Stimulated activated CD8-positive, alpha-beta memory T cell treated with anti-CD3 and anti-CD28 coated beads, Interleukin-15, amount 100 ng/mL, for 48 hours (primary cell): ENCODE measurements at places on chromosomes 13 and 19.

- DNase-seq = no peak
Measured at GRCh38 chr19:47157431-47158321, 27.0 kb downstream of the SAE1 start.

DNA sequence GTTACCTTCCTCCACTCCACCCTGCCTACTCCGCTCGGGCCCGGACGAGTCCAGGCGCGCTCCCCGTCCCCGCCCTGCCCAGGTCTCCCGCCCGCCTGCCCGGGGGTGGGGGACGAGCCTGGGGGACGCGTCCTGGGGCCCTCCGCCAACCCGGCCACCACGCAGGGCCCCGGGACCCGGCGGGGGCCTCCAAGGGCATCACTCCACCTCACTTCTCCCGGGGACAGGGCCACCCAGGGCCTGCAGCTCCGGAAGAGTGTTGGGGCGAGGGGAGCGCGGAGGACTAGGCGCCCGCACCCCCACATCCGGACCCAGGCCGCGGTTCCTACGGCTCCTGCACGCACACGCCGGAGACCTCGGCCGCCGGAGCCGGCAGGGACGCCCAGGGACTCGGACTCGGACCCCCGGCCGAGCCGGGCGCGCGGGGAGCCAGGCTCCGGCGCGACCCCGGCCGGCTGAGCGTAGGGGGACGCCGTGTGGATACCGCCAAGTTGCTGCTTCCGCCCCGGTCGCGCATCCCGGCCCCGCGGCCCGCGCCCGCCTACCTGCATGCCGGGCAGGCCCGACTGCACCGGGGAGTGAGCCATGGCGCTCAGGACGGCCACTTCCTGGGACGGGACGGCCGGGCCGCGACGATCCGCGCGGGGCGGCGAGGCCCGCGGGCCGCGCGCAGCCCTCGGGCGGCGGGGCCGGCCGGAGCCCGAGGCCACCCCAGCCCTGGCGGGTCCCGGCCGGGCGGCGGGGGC lies 534 bp downstream of the STK24 start:
- DNase-seq = no peak

GRCh38 chr19:50821622-50822021 lies 2.0 kb downstream of the KLK1 start:
- no peak for DNase-seq

GRCh38 chr19:3509566-3509989 lies 3.5 kb downstream of the FZR1 start:
- DNase-seq = peak; percentile 41

- peak; percentile 63 for DNase-seq
Measured at GRCh38 chr19:19591133-19591825, 27.2 kb downstream of the PBX4 start.

- DNase-seq = no peak
Measured at GRCh38 chr13:113602291-113602988, 17.9 kb downstream of the TFDP1 start.

GRCh38 chr19:620166-620862 lies 13.0 kb downstream of the POLRMT start:
- no peak for DNase-seq

DNA sequence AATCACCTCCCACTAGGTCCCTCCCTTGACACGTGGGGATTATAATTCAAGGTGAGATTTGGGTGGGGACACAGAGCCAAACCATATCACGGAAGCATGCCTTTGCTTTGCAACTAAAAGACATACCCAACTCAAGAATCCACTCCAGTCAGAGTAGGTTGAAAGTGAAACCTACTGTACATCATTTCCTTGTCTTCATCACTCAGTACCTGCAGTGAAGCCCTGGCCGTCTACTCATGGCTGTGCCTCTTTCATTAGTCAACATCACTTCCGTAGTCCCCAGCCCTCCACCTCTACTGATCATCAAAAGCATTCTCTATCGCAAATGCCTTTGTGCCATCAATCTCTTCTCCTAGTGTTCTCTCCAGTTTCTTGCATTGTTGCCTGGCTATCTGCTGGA lies 343.1 kb upstream of the ARGLU1 start:
- no peak for DNase-seq

- DNase-seq = no peak
Measured at GRCh38 chr19:57267291-57267690, 13.0 kb upstream of the ZNF460 start.

GRCh38 chr13:46643165-46643777 lies 90.3 kb downstream of the LRCH1 start:
- no peak for DNase-seq

- no peak for DNase-seq
Measured at GRCh38 chr13:99322297-99323103, 15.3 kb upstream of the GPR183 start.

GRCh38 chr13:92589955-92590354 lies 636.7 kb upstream of the GPC6 start:
- DNase-seq = no peak

- DNase-seq = no peak
Measured at GRCh38 chr19:49681830-49682229, 4.8 kb downstream of the PRMT1 start.

DNA sequence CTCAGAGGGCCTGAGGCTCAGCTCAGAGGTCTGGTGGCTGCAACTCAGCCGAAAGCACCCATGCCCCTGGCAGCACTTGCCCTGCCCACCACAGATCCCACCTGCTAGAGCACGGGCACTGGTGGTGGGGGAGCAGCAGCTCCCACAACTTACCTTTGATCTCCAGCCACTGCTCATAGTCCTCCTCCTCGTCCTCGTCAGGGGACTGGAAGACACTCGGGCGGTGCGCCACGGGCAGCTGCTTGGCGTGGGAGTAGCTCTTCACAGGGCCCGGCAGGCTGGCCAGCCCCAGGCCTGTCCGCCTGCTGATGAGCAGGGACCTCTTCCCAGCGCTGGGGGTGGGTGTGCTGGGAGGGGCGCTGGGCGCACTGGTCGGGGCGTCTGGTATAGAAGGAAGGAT lies 14.6 kb downstream of the SUGP1 start:
- no peak for DNase-seq

- no peak for DNase-seq
Measured at GRCh38 chr13:45817833-45818232, 33.7 kb downstream of the SIAH3 start.

DNA sequence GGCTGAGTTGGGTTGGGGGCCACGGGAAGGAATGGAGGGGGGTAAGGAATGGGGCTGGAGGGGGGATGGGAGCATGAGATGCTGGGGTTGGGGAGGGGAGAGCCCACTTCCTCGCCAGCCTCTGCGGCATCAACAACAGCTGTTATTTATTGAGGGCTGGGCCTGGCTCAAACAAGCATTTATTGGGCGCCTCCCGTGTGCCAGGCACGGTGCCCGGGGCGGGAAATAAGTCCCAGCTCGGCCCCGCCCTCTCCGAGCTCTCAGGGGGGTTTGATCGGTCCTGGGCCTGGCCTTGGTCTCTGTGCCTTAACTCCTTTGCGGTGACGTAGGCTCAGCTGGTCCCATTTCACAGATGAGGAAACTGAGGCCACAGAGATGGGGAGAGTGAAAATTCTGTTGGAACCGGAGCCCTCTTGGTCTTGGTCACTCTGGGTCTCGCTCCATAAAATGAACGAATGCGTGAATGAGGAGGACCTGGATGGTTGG lies 919 bp upstream of the ADAMTS10 start:
- no peak for DNase-seq

DNA sequence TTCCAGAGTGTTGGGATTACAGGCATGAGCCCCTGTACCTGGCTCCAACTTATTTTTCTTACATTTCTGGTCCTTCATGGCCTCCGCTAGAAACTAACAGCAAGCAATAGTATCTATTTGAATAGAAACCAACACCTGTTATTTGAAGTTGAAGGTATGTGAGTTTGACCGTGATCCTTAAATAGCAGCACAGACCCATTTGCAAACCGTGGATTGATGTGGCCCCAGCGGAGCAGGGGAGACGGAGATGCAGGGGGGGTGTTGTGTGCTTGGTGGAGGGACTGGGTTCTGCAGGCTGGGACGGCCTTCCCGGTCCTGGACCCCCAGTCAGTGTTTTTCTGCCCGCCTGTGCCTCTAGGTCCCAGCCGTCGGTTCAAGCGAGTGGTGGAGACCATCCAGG lies 16.9 kb downstream of the TMEM150B start:
- DNase-seq = no peak

DNA sequence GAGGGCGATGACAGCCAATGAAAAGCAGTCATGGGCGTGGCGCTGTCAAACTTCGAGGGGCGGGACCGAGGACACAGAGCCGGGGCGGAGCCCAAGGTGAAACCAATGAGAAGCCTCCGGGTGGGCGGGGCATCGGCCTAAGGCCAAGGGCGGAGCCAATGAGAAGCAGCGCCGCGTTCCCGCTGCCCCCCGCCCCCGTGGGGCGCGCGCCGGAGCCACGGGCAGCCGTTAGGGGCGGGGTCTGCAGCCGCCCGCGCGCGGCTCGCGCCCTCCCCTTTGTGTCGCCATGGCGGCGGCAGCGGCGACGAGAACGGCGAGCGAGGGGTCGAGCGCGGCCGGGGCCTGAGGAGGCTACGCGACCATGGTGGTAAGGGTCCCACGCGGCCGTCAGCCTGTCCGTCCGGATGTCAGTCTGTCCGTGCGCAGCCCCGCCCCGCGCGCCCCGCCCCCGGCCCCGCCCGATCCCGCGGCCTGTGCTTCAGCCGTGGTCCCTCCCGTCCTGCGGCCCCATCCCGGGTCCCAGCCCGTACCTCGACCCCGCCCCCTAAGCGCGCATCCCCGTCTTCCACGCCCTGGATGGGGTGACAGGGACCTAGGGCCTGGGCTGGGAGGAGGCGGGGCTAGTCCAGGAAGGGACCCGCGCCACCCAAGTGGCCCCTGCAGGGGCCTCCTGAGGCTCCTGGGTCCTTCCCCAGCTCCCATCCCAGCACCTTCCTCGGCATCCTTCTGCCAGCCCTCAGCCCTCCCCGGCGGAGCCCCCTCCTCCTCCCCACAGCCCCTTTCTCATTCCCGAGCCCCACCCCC lies at the start of gene ARHGAP33:
Gene ARHGAP33, plus strand, starts transcription at position 267 of the 804 bp plus-strand sequence. Its CDS starts 95 bp downstream, at position 362.
- peak; percentile 97 for DNase-seq

DNA sequence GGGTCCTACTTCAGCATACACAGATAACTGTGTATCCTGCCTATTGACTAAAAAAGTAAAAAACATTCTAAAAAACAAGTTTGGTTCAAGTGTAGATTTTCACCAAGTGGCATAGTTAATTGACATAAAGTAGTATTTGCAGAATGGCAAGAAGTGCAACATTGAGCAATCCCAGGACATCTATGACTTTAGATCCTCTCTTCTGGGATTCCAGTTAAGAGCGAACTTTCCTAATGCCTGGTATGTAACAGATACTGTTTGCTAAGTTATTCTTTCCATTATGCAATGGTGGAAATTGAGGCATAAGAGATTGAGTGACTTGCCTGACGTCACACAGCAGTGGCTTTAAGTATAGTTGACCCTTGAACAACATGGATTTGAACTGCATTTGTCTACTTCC lies 96.1 kb downstream of the ZMYM2 start:
- no peak for DNase-seq

DNA sequence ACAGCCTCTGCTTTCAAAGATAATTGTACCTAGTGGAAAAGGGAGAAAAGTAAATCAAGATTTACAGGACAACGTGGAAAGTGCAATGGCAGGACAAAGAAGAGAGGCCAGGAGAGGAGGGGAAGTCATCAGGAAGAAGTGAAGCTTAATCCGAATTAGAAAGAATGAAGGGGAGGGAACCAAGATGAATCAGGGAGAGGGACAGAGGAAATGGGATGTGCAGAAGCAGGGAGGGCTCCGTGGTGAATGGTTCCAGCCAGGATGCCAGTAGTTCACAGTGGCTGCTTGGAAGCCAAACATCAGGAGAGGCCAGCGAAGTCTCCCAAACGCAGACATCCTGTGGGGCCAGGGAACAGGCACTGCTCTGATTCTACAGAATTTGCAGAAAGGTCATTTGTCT lies 144.4 kb downstream of the LIG4 start:
- no peak for DNase-seq

- no peak for DNase-seq
Measured at GRCh38 chr19:28963486-28964250, 249.3 kb downstream of the UQCRFS1 start.
